Stimulated activated naive B cell treated with anti-CD40 and anti-IgM and Interleukin-4, amounts not matched to agents 10 μg/mL and 1 μg/mL and 100 μg/mL, for 72 hours (primary cell): ENCODE measurements at places on chromosomes 11 and 22.
A peak's percentile ranks its signal among the peaks of the same experiment; 100 is the strongest.

GRCh38 chr22:46777609-46777970, 15.1 kb downstream of the TBC1D22A start:
- peak; percentile 60 for DNase-seq
- H3K27me3 ChIP-seq = no peaks in the 10 kb centered on the region
- peaks cover 40% of the 10 kb centered on the region for H3K36me3 ChIP-seq
- H3K4me3 ChIP-seq = peak overlapping the region; percentile 69
- H3K27ac ChIP-seq = peak overlapping the region; percentile 94

- H3K4me1 ChIP-seq = peaks cover 10% of the 10 kb centered on the region
- no peak for DNase-seq
- peaks cover 27% of the 10 kb centered on the region for H3K36me3 ChIP-seq
- H3K27ac ChIP-seq = peak overlapping the region; percentile 95
Observed at GRCh38 chr11:9575260-9576240, 2.1 kb downstream of the WEE1 start.

DNA sequence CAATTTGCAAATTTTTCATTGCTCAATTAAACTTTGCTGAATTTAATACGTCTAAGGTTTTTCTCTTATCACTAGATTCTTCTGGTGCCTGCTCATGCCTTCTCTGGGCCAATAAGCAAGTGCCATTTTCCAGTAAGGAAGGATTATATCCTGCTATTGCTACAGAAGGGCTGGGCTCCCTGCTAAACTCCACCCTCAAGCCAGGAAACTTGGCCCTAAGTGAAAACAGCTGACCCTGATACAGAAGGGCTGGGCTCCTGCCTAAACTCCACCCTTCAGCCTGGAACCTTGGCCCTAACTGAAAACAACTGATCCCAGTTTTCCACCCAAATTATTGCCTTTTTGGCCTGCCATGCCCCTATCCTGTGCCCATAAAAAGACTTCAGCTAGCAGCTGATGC, 385.3 kb downstream of the DYNC2H1 start:
- no peaks in the 10 kb centered on the region for H3K27me3 ChIP-seq
- no peak overlapping the region for H3K4me3 ChIP-seq
- no peak overlapping the region for H3K27ac ChIP-seq
- H3K4me1 ChIP-seq = no peaks in the 10 kb centered on the region
- H3K36me3 ChIP-seq = no peaks in the 10 kb centered on the region

- no peak overlapping the region for H3K27ac ChIP-seq
- H3K27me3 ChIP-seq = peaks cover 13% of the 10 kb centered on the region
- H3K36me3 ChIP-seq = no peaks in the 10 kb centered on the region
- no peaks in the 10 kb centered on the region for H3K4me1 ChIP-seq
- DNase-seq = no peak
- no peak overlapping the region for H3K4me3 ChIP-seq
Observed at GRCh38 chr22:24961217-24961844, 8.8 kb downstream of the KIAA1671 start.

GRCh38 chr22:50416996-50417395, 57.8 kb downstream of the SBF1 start:
- H3K27me3 ChIP-seq = no peaks in the 10 kb centered on the region
- peaks cover 52% of the 10 kb centered on the region for H3K36me3 ChIP-seq
- H3K4me1 ChIP-seq = peaks cover 6% of the 10 kb centered on the region
- H3K4me3 ChIP-seq = no peak overlapping the region
- H3K27ac ChIP-seq = no peak overlapping the region

GRCh38 chr11:115765803-115766239, 261.6 kb upstream of the CADM1 start:
- no peaks in the 10 kb centered on the region for H3K36me3 ChIP-seq
- H3K27ac ChIP-seq = no peak overlapping the region
- DNase-seq = no peak
- no peaks in the 10 kb centered on the region for H3K4me1 ChIP-seq

DNA sequence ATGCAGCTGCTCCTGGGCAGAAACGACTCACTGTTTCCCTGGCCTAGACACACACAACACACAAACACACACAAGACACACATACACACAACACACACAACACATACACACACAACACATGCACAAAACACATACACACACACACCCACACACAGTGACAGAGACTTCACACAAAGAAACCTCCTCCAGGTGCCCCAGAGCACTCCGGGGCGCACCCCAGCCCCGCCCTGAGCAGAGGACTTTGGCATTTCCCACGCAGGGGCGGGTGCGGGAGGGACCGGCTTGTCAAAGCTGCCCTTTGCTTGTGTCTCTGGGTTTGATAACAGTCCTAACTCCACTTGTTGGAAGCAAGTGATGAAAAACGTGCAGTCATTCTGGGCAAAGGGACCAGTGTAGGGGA, 6.5 kb downstream of the APOBEC3A start:
- peaks cover 18% of the 10 kb centered on the region for H3K4me1 ChIP-seq
- H3K27me3 ChIP-seq = peaks cover 10% of the 10 kb centered on the region
- H3K4me3 ChIP-seq = no peak overlapping the region
- no peak overlapping the region for H3K27ac ChIP-seq

GRCh38 chr11:18590571-18590970, 2.0 kb upstream of the UEVLD start:
- H3K4me1 ChIP-seq = peaks cover 5% of the 10 kb centered on the region
- no peak overlapping the region for H3K4me3 ChIP-seq
- no peak for DNase-seq
- no peaks in the 10 kb centered on the region for H3K36me3 ChIP-seq
- no peaks in the 10 kb centered on the region for H3K27me3 ChIP-seq
- H3K27ac ChIP-seq = no peak overlapping the region

GRCh38 chr11:117950993-117951961, 22.1 kb upstream of the TMPRSS13 start:
- H3K27me3 ChIP-seq = no peaks in the 10 kb centered on the region
